ENCODE measurements at places on chromosomes 5 and 9.

- no peak for DNase-seq
These were observed 11.5 kb downstream of the PTAR1 start for GRCh38 chr9:69748304-69748703.

- DNase-seq = no peak
These were observed 291.4 kb upstream of the RFX3 start for GRCh38 chr9:3817208-3817607.

- DNase-seq = no peak
These were observed 125.2 kb upstream of the SMIM23 start for GRCh38 chr5:171660434-171660833.

GRCh38 chr5:14920121-14920520 lies 48.5 kb upstream of the ANKH start:
- DNase-seq = no peak

GRCh38 chr5:72465066-72465465 lies 42.1 kb downstream of the ZNF366 start:
- no peak for DNase-seq

DNA sequence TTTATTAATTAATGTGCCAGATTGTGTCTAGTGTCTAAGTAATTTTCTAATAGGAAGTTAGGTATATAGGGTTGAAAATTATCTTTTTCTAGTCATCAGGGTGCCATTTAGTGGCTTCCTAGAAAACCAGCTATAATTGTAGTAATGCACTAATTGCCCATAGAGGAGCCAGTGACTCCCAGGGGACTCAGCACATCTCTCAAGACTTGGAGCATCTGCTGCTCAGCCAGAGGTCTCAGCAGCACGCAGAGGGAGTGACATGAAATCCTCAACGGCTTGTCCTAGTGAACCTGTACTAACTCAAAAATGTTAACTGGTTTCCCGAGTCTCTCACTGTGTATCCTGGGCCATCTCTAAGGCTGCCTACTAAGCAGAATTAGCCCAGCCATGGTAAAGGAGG lies 78.2 kb upstream of the MAN2A1 start:
- DNase-seq = no peak

GRCh38 chr9:33721674-33722358 lies 73.5 kb upstream of the PRSS3 start:
- DNase-seq = peak; percentile 72

DNA sequence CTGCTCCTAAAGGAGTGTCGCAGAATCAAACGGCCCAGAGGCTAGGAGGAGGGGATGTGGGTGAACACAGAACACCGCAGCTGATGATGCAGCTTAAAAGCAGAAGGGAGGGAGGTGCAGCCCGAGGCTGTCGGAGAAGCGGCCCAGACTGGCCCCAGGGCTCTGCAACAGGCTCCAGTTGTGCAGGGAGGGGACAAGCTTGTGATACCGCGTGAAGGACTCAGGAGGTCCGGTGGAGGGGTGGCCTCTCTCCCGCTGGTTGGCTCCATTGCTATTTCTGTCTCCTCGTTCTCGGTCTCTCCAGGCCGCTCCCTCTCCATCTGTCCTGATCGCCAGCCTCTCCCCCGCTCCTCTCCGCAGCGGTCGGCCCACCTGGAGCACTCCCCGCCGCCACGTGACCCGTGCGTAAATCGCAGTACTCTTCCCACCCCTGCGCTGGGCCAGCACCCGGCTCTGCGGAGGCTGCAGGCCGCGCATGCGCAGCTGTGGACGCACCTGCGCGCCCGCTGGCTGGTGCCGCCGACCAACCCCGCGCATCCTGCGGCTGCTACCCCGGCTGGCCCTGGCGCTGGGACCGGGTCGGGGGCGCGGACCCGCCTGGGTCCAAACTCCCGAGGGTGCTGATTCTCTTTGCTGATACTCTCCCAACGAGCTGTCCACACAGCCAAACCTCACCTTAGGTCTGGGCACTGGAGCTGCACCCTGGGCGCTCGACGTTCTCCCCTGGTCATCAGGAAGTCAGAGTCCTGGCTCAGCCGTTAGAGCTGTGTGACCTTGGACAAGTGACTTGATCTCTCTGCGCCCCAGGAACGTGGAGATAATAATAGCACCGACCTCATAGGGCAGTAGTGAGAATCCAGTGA lies 3.7 kb upstream of the STXBP1 start:
- DNase-seq = peak; percentile 89

GRCh38 chr9:38358390-38359296 lies 33.9 kb upstream of the ALDH1B1 start:
- no peak for DNase-seq

DNA sequence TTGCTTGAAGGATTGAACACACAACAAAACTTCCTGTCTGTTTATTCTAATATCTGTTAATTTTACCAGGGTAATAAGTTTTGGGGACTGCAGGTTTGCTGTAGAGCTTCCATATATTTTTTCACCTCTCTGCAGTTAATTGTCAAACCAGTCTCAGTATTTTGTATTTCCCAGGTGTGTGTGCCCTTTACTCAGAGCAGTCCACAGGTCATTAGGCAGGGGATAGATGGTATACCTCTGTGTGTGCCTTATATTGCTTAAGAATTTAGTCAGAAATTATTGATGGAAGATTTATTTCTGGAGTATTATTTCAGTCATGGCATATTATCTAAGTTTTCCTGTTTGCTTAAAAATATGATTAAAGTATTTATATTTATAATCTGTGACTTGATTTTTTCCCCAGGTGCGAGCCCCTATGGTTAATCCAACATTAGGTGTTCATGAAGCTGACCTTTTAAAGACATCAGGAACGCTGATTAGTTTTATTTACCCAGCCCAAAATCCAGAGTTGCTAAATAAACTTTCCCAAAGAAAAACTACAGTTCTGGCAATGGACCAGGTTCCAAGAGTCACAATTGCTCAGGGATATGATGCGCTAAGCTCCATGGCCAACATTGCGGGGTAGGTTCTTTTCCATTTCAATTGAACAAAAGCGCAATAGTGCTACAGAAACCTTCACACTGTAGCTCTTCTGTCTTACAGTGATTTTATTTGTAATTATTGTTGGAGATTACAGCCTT lies 12.6 kb downstream of the NNT start:
- no peak for DNase-seq

DNA sequence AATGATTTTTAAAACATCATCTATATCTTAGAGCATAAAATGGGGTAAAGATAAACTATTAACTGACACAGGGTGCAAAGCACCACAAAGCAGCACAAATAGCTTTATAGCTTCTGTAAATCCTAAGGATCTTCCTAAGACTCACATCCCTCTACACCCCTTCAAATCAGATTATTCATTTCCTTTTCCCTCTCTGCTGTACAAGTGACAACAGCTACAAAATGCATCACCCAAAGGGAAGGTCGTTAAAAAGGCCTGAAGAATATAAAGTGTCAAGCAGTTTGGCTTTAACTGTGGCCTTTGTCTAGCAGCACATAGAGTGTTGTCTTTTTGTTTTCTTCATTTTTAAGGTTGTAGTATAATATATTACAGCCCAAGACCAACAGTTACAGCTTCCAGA lies 422.1 kb downstream of the PDE4D start:
- no peak for DNase-seq

- no peak for DNase-seq
These were observed 55.9 kb downstream of the SECISBP2 start for GRCh38 chr9:89374176-89374575.

GRCh38 chr9:121902461-121903135 lies 190.5 kb downstream of the TTLL11 start:
- DNase-seq = no peak

GRCh38 chr5:135149956-135150723 lies 116.1 kb upstream of the PITX1 start:
- DNase-seq = no peak

- DNase-seq = no peak
These were observed 78.8 kb upstream of the MAST4 start for GRCh38 chr5:66517351-66517750.

- no peak for DNase-seq
These were observed 332.9 kb downstream of the CSNK1G3 start for GRCh38 chr5:123844873-123845272.

DNA sequence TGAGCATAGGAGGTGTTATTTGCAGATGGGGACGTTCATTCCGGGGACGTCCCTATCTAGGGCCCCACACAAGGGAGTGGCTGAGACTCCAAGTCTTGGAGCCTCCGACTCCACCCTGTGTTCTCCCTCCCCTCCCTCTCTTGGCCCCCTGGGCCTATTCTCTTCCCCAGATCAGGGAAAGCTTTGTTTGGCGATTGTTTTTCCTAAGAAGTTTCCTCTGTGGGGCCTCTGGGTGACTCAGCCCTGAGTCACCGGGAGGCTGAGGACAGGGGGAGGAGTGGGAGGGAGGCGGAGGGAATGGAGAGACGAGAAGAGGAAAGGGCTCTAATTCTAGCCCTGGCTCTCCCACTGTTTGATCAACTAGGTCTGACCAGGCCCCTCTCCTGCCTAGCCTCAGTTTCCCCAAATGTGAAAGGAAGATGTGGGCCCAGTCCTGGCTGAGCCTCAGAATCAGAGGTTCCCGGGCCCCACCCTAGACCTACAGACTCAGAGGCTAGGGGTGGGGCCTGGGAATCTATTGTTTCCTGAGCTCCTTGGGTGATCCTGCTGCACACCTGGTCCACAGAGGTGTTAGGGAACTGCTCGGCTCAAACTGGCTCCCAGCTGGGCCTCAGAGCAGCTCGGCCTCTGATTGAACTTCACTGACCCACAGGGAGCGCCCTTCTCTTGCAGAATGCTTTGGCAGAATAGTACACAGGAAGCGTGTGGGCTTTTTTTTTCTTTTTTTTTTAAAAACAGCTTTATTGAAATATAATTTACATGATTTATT lies 19.2 kb downstream of the GSN start:
- peak; percentile 73 for DNase-seq

DNA sequence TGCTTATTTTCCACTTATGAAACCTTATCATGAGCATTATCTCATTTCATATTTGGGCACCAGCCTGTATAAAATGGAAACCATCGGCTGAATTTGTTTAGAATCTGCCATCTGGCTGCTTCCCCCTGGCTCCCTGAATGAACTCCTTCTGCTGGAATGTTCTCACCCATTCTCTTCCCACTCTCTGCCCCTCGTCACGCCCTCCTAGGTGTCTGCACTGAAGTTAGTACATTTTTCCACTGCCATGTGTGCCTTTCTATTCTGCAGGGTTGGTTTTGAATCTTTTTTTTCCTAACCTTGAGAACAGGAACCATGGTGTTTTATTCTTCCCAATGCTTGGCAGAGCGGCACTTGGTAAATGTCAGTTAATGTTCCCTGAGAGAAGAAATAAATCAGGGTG lies 359.7 kb downstream of the MLLT3 start:
- DNase-seq = no peak

DNA sequence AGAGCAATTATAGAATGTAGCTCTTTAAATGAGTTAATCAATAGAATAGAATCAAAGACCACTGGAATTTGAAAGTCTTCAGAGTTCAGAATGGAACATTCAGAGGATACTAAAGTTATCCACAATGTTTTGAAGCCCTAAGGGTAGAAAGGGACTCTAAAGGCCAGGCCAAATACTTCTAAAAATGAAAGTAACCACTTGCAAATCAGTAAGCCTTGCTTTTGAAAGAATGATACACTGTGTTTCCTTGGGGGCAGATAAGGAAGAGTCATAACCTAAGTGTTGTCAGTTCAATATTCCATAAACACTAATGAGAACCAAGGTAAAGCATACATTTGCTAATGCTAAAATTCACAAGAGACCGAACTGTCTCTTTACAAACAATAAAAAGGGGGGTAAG lies 813.5 kb downstream of the PTPRD start:
- no peak for DNase-seq

GRCh38 chr5:33975852-33976251 lies 8.6 kb downstream of the SLC45A2 start:
- no peak for DNase-seq

DNA sequence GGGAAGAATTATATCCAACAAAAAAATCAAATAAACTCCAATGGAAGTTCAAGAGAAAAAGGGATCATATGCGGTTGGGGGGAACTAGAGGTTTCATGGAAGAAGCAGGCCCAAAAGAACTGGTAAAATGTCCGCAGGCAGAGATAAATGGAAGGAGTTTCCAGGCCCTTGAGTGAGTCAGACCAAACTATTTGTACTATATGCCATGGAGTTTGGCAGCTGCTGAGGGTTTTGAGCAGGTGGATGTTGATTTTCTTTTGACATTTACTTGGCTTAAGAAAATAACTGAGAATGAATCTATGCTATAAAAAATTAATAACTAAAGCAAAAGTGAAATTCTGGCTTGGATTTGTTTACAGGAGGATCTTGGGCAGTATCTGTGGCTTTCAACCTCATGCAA lies 33.7 kb downstream of the MINAR2 start:
- DNase-seq = no peak

- DNase-seq = no peak
These were observed 232.8 kb upstream of the PTGER4 start for GRCh38 chr5:40446910-40447309.
